ENCODE measurements at places on chromosomes 12 and 14. TPM values are rescaled to one million over a fixed set of nuclear protein-coding genes. Genes with fewer than 3 reads are reported as not detected.

- no peak for DNase-seq
- peaks cover 9% of the 10 kb centered on the region for H3K27me3 ChIP-seq
- H3K27ac ChIP-seq: no peak overlapping the region
- no peak overlapping the region for H3K4me3 ChIP-seq
- no peaks in the 10 kb centered on the region for H3K36me3 ChIP-seq
Observed at GRCh38 chr14:23932639-23933038, 20.9 kb upstream of the DHRS4 start.

- H3K27ac ChIP-seq: no peak overlapping the region
- no peak overlapping the region for H3K4me3 ChIP-seq
- no peaks in the 10 kb centered on the region for H3K36me3 ChIP-seq
- peaks cover 2% of the 10 kb centered on the region for H3K27me3 ChIP-seq
- DNase-seq: no peak
Observed at GRCh38 chr12:105855361-105856047, 283.2 kb downstream of the NUAK1 start.

DNA sequence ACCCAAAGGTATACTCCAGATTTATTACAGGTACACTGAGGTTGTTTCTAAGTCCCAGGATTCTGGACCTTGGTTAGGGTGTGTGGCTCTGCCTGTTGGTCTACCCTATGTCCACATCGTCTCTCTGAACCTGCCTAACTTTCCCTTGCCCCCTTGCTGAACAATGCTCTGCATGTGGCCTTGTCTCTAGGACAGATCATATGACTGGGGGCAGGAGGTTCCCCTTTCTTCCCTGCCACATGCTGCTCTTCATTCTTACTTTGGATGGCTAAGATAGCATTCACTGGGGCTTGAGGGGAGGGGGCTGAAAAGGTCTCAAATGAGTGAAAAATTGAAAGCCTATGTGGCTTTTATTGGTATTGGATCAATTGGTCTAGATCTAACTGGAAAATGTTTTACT is 49.2 kb downstream of the MBIP start:
- peaks cover 11% of the 10 kb centered on the region for H3K4me1 ChIP-seq
- H3K27ac ChIP-seq: no peak overlapping the region
- H3K27me3 ChIP-seq: peaks cover 44% of the 10 kb centered on the region
- DNase-seq: no peak
- no peak overlapping the region for H3K4me3 ChIP-seq

- peaks cover 24% of the 10 kb centered on the region for H3K27me3 ChIP-seq
- H3K4me3 ChIP-seq: no peak within 1 kb of the TSS
- DNase-seq: peak; percentile 77
- H3K36me3 ChIP-seq: no peaks in the 10 kb centered on the region
- H3K27ac ChIP-seq: no peak within 1 kb of the TSS
- H3K4me1 ChIP-seq: peaks cover 10% of the 10 kb centered on the region
Observed at GRCh38 chr14:22982477-22983245, at the start of gene AJUBA. AJUBA (minus strand) TSS chr14:22982551; CDS start chr14:22982266, 285 bp downstream.

GRCh38 chr14:84929086-84929485 is 600.9 kb upstream of the FLRT2 start:
- no peak overlapping the region for H3K27ac ChIP-seq
- H3K4me1 ChIP-seq: no peaks in the 10 kb centered on the region
- H3K27me3 ChIP-seq: no peaks in the 10 kb centered on the region
- no peak for DNase-seq
- no peak overlapping the region for H3K4me3 ChIP-seq

DNA sequence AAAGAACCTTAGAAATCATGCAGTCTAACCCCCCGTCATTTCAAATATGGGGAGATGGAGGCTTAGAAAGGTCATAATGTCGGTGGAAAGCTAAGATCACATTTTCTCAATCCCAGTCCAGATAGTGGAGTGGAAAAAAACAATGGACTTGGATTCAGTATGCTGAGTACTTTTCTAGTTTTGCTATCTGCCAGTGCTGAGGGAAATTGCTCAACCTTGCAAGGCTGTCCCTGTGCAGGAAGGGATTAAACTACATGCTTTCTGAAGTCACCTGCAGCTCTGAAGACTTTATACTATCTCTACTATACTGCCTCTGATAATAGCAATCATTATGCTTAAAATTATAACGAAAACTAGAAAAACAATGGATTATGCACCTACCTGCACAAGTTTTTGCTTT is 272.8 kb downstream of the LRIG3 start:
- no peaks in the 10 kb centered on the region for H3K36me3 ChIP-seq
- H3K4me3 ChIP-seq: no peak overlapping the region
- no peak for DNase-seq
- no peak overlapping the region for H3K27ac ChIP-seq
- H3K27me3 ChIP-seq: no peaks in the 10 kb centered on the region

- no peak overlapping the region for H3K4me3 ChIP-seq
- no peak for DNase-seq
- H3K27ac ChIP-seq: no peak overlapping the region
Observed at GRCh38 chr12:1419849-1420371, 174.5 kb downstream of the FBXL14 start.

DNA sequence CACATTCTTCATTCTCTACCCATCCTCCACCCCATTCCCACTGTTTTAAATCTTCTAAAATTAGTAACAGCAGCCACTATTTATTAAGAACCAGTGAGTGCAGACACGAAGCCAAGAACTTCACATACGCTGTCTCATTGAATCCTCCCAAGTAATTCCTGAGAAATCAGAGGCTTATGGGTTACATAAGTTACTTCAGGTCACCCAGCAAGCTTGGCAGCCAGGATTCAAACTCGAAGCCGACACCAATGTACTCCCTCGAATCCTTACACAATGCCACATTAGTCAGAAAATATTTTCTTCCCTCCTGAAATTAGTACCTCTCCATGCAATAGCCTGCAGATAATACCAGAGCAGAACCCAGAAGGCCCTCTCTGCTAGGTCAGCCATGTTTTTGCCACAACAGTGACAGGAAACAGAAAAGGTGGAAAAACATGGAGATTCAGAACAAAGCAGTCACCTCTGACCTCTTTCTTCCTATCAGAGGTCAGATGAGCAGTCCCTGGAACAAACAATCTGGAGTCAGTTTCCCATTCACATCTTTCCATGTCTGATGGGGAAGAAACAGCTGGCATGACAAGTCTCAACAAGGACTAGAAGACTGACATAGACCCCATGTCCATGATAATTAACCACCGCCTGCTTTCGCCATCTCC is 16.4 kb downstream of the NID2 start:
- no peaks in the 10 kb centered on the region for H3K4me1 ChIP-seq
- peaks cover 9% of the 10 kb centered on the region for H3K27me3 ChIP-seq
- H3K36me3 ChIP-seq: no peaks in the 10 kb centered on the region

DNA sequence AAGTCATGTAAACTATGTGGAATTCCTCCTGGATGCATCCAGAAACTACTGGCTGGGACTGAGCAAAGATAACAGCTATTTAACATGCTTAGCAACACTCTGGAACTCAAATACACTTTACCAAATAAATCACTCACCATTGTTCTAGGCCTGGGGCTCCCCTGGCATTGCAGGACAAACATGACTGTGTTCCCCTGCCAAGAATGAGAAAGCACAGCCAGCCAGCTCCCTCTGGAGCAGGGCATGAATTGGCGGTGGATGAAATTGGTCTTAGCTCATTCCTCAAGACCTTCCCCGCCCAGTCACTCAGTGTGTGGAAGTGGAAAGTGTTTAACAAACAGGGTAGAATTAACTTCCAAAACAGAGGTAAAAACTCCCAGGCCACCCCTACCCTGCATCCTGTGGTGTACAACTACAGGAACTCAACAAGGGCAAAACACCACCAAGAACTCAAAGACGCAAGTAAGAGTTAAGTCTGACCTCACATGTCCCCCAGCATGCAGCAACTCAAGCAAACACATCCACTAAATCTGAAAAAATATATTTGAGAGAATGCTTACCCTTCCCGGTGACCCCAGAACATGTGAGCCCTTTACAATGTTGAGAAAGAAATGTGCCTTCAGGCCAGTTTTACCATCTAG is 58.4 kb upstream of the BDKRB2 start:
- no peak overlapping the region for H3K27ac ChIP-seq
- no peak overlapping the region for H3K4me3 ChIP-seq
- H3K27me3 ChIP-seq: peaks cover 2% of the 10 kb centered on the region

DNA sequence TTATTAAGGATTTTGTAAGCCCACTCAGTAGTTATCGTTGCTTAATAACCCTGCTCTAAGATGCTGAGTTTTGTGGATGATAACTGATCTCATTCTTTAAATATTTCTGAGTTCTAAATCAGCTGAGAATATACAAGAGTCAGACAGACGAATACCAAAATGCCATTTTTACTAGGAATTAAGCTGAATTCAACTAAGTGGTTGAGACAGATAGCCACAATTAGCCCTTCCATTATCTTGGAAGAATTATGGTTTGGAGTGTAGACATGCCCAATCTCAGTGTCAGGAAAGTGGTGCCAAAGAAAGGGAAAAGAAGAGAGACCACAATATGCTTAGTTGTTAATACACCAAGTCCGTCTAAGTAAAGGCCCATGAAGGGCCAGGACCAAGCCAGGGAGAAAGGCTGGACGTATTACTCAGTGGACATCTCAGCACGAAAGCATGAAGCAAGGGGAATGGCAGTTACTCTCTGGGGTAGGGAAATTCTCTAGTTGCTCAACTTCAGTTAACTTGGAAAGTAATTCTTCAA is 58.6 kb downstream of the KCNA5 start:
- no peaks in the 10 kb centered on the region for H3K4me1 ChIP-seq
- DNase-seq: no peak
- no peak overlapping the region for H3K27ac ChIP-seq
- H3K36me3 ChIP-seq: no peaks in the 10 kb centered on the region

DNA sequence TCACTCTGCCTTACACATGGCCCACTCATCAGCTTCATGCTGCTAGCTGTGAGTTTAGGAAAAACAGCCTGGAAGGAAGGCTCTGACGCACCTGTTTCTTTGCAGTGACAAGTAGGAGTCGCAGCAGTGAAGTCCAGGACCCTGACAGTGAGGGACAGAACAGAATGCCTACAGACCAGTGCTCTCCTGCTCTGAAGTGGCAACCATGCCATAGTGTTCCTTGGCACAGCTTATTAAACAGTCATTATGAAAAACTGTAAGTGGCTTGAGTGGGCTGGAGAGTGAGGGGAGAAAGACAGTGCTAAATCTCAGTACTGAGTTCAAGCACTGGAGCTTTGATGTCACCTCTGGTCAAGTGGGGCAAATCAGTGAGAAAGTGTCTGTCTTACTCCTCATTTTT is 61.7 kb downstream of the MYRFL start:
- peaks cover 4% of the 10 kb centered on the region for H3K27me3 ChIP-seq
- no peaks in the 10 kb centered on the region for H3K36me3 ChIP-seq
- no peaks in the 10 kb centered on the region for H3K4me1 ChIP-seq

DNA sequence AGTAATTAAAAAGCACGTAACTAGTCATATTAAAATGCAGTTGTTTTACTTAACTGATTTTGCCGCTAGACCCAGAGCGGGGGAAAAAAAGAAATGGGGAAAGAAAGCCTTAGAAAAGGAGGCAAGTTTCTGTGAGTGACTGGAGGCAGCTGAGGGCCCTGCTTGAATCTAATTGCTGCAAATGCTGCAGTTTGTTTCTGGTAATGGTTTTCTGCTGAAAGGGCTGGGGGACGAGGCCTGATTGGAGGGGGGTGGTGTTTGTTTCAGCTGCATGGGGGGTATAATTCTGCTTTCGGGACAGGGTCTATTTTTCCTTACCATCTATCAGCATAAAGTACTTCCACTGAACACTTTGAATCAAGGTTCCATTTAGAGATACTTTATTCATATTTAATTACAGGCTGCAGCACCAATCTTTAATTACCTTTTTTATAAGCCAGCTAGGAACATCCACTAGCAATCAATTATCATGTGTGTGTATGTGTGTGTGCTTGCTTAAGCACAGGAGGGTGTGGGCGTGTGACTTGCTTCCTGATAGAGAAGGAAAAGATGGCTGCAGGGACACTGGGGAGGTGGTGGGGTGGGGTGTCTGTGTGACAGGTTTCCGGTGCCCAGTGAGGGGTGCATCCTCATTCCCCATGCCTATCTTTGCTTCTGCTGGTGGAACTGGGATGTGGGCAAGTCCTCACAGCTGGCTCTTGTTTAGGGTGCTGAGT is 83.4 kb downstream of the ADCK1 start:
- no peak overlapping the region for H3K4me3 ChIP-seq
- peaks cover 2% of the 10 kb centered on the region for H3K4me1 ChIP-seq
- DNase-seq: no peak
- no peak overlapping the region for H3K27ac ChIP-seq

GRCh38 chr14:95296966-95297365 is 22.7 kb downstream of the CLMN start:
- no peaks in the 10 kb centered on the region for H3K36me3 ChIP-seq
- no peak for DNase-seq
- H3K4me3 ChIP-seq: no peak overlapping the region
- H3K27me3 ChIP-seq: peaks cover 13% of the 10 kb centered on the region
- no peak overlapping the region for H3K27ac ChIP-seq

GRCh38 chr14:37721976-37722659 is 126.7 kb downstream of the TTC6 start:
- H3K27ac ChIP-seq: no peak overlapping the region
- no peak for DNase-seq
- no peaks in the 10 kb centered on the region for H3K27me3 ChIP-seq
- no peaks in the 10 kb centered on the region for H3K36me3 ChIP-seq

DNA sequence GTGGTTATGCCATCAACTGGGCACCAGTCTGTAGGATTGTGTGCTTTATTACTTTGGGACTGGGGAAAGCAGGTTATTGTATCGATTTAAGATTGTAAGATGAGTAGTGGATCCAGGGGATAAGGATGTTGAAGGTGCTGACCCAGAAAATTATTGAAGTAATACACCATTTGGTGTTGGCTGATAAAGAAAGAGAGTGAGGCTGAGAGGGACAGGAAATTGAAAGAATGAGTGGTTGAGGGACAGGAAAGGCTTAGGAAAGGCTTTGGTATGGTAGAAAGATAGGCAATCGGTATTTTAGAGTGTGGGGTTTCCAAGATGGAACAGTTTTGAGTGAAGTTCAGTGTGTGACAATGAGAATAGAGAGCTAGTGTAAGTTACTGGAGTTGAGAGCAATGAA is 12.3 kb downstream of the PPHLN1 start:
- no peak overlapping the region for H3K4me3 ChIP-seq
- H3K27ac ChIP-seq: no peak overlapping the region
- peaks cover 27% of the 10 kb centered on the region for H3K4me1 ChIP-seq
- H3K36me3 ChIP-seq: peaks cover 39% of the 10 kb centered on the region
- no peak for DNase-seq

GRCh38 chr12:55824726-55825125 is 4.7 kb downstream of the DNAJC14 start:
- H3K27me3 ChIP-seq: no peaks in the 10 kb centered on the region
- H3K4me3 ChIP-seq: peak overlapping the region; percentile 11
- peaks cover 57% of the 10 kb centered on the region for H3K4me1 ChIP-seq
- H3K27ac ChIP-seq: peak overlapping the region; percentile 46
- peaks cover 63% of the 10 kb centered on the region for H3K36me3 ChIP-seq

Gene FLRT2
- total RNA-seq: not detected

Gene C12orf50
- not detected for total RNA-seq

Gene FAM216A
- 14.7 TPM for total RNA-seq

Gene NYNRIN
- 0.18 TPM for total RNA-seq

Gene OR6C6
- not detected for total RNA-seq
